ENCODE measurements at places on chromosomes 6 and 20.

GRCh38 chr6:100472674-100473073 lies 8.0 kb upstream of the SIM1 start:
- peak; percentile 54 for DNase-seq

GRCh38 chr20:52493171-52493721 lies 301.7 kb upstream of the ZFP64 start:
- peak; percentile 46 for DNase-seq

DNA sequence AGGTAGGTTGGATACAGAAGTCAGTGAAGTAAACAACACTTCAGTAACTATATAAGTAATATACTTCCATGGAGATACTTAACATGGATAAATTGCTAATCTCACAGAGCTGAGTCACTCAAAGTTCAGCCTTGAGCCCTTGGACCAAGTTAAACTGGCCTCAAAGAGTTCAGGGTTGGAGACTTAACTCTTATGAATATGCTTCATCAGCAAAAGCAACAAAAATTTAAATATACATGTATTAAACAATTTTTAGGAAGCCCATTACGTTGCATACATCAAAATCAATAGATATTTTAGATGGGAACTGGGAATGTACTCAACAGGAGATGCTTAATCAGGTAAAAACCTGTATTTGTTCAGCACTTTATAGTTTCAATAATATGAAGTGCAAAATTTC lies 12.2 kb downstream of the MTCL3 start:
- DNase-seq: no peak

DNA sequence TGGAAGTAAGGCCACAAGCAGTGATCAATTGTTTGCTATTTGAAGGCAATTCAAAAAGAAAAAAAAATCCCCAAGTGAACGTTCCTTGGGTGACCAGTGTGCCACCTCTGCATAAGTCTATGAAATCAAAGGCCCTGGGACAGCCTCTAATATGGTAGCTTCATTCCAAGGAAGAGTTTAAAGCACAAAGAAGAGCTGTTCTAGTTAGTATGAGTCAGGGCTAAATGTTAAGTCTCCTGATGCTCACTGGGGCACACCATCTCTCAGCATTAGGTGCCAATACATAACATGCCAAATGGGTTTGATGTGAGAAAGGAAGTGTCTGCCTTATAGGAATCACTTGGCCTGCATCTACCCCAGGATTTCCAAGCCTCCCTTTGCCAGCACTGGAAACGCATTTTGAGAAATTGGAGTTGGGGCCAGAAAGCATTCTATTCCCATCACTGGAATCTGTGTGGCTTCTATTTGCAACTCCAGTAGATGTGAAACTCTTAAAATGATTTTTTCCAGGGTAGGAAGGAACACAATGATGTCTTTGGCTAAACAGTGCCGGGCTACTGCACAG lies 13.0 kb downstream of the UNC5CL start:
- DNase-seq: no peak

- DNase-seq: no peak
Measured at GRCh38 chr6:53585208-53585900, 40.5 kb upstream of the GCLC start.
